ENCODE measurements at places on chromosomes 1 and 21.

- DNase-seq: no peak
These were observed 421.7 kb upstream of the DEPDC1 start for GRCh38 chr1:68918563-68918962.

DNA sequence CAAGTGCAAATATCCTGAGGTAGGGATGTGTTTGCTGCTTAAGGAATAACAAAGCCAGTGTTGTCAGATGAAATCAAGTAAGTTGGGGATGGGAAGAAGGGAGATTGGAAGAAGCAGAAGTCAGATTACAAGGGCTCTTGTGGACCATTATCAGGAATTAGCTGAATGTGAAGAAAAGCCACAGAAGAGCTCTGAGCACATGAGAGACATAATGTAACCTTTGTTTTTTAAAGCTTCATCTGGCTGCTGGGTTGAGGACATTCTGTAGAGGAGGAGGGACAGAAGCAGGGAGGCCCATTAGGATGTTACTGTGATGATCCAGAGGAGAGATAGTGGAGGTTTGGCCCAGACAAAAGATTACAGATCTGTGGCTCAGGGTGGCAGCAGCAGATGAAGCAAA lies 111.7 kb downstream of the DUSP10 start:
- DNase-seq: no peak

DNA sequence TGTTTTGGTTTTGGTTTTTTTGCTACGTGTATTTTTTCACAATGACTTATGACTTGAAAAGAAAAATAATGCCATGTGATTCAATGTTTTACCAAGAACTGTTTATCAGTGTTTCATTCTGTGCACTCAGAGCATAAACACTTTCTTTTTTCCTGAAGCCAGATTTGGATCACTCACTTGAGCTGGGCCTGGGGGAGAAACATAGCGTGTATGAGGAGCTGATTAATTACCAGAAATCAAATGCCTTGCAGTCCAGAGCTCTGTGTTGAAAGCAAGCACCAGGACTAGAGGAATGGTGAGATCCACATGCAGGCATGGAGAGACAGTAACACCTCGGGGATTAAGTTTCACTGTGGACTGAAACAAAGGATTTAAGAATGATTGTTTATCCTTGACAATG lies 642.1 kb upstream of the ADGRL2 start:
- DNase-seq: no peak

DNA sequence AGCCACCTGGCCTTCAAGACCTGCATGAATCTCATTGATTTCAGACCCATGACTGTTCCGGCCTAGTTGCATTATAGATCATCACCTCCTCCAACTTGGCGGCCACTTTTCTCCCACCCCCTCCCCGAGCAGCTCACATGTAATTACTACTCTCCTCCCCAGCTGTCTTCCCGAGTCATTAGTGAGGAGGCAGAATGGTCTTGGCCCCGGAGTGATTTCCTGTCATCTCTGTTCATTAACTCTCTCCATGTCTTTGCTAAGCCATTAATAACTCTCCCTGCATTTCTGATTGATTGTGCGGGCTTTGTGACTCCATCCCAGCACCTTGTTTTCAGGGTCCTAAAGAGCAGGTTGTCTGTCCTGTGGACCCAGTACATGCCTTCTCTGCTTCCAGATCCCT lies 75.6 kb upstream of the CNTN2 start:
- DNase-seq: no peak

DNA sequence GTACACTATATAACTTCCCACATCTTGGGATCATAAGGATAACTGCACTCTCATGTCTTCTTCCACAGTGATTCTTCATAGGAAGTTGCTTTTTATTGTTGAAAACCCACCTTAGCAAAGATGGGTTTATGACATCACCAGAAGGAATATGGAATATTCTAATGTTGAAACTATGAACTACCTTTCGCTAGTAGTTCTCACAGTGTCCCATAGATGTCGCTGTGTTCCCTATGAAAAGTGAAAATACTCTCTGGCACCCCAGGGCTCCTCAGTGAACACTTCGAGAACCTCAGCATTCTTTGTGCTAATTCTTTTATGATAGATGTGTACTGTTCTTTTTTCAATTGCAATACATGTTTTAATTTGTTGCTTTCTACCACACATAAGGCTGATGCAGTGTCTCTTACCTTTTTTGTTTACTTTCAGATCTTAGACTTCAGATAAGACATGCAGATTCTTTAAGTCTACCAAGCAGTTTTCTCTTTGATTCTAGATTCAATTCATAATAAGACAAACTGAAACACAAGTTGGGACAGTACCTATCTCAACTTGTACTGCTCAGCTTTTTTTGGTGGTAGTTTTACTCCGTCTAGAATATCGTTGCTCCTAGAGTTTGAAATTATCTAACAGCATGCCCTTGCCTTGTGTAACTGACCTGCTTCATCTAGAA lies 90.8 kb downstream of the GTF2B start:
- DNase-seq: peak; percentile 54

DNA sequence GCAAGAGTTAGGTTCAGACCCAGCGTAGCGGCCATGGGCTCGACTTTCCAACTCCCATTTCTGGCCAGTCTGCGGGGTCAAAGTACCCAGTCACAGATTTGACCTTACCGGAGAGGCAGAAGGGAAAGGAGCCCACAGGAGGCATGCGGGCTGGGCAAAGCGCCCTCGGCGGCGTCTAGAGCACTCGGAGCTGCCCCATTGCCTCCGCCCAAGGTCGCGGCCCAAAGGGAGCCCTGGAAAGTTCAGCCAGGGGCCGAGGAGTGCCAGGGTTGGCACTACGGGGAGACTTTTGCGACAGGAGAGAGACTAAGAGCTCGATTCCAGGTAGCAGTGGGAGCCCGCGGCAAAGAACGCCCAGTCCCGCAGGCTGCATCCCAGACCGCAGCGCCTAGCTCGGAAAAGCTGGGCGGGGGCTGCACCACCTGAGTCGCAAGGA lies 896 bp downstream of the KANK4 start:
- DNase-seq: no peak

GRCh38 chr1:150225546-150225945 lies 10.4 kb downstream of the ANP32E start:
- no peak for DNase-seq

GRCh38 chr1:16165548-16165947 lies 9.7 kb upstream of the EPHA2 start:
- no peak for DNase-seq

DNA sequence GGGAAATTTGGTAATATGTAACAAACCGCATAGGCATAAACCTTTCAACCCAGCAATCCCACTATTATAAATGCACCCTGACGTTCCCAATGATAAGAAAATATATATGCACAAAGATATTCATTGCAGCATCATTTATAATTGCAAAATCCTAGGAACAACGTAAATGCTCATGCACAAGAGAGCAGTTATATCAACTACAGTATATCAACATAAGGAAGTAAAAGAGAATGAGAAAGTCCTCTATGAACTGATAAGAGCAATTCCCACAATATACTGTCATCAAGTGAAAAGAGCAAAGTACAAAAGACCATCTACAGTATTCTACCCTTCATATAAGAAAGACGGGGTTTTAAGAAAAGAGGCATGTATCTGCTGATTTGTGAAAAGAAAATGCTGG lies 229.9 kb downstream of the SLC45A1 start:
- no peak for DNase-seq

GRCh38 chr21:38772646-38773045 lies 33.1 kb upstream of the ETS2 start:
- no peak for DNase-seq

- no peak for DNase-seq
These were observed 22.5 kb downstream of the KIF26B start for GRCh38 chr1:245177071-245177900.
